Stimulated activated CD4-positive, alpha-beta T cell treated with anti-CD3 and anti-CD28 coated beads, Interleukin-12 subunit alpha, Interleukin-12 subunit beta, amount 100 ng/mL, for 24 hours (primary cell): ENCODE measurements at places on chromosomes 3 and 15.

DNA sequence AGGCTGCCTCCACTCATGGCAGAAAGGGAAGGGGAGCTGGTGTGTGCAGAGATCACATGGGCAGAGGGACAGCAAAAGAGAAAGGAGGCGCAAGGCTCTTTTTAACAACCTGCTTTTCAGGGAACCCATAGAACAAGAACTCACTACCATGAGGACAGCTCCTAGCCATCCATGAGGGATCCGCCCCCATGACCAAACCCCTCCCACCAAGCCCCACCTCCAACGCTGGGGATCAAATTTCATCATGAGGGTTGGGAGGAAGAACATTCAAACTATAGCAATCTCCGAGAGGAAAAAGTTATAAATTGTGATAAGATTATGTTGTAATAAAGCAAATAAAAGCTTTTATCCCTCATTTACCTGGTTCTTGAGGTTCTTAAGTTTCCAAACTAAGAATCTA is 84.7 kb upstream of the LMCD1 start:
- no peak for DNase-seq

DNA sequence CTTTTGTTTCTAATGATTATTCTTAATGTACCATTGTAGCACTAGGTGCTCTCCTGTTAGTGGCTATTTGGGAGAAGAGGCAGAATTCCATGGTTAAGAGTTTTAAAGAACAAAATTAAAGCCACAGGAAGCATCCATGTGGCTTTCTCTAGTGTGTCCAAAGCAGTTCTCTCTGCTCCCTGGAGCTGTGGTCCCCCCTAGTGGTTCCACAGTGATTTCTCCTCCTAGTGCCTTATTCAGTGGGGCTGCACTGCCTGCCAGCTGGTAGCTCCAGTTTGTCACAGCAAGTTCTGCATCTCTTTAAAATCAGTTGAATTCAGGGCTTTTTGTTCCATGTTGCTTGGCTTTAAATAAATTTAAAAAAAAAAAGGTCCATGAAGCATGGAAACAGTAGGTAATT is 39.6 kb upstream of the FAM98B start:
- no peak for DNase-seq

GRCh38 chr15:46607077-46607476 is 972.2 kb downstream of the SQOR start:
- no peak for DNase-seq

DNA sequence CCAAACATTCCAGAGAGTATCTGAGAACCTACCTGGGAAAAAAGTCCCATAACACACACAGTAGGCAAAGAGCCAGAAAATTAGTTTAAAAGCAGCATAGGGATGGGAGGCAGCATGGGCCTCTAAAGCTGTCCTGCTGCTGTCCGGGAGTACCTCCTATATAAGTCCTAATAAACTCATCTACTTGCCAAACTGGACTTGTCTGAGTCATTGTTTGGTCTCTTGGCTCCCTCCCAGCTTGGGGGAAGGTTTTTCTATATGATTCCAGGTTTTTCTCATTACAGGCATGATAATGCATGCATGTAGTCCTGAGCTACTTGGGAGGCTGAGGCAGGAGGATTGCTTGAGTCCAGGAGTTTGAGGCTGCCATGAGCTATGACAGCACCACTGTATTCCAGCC is 17.5 kb upstream of the HACD2 start:
- no peak for DNase-seq

DNA sequence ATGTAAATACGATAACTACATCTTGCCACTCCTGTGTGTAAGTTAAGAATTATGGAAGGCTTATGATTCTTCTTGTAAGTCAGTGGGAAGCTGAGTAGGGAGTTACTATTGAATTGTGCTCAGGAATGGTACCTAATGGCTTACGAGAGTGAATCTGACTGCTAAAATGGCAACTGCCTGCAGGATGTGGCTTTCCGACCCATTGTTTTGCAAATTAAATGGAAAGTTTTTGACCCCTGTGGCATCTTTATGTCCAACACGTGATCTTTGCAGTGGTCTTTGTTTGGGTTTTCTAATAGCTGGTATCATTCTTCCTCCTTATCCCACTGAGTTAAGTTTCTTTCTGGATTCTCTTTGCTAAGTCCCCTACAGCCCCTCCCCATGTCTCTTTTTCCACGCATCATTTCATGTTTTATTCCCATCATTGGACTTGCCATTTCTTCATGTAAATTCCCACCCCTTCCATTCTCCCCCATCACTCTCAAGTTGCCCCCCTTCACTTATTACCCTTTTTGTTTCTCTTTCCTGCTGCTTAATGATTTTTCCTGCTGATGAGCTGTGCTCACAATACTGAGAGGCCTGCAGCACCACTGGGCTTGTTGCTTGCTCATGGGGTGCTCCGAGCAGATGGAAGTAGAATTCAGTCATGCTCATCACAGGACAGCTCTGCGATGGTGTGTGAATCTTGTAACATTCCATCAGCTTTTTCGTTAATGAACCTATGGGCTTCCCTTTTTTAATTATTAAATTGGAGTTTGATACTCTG is 428.2 kb upstream of the IL12A start:
- DNase-seq: no peak

- DNase-seq: no peak
Observed at GRCh38 chr15:91852741-91853510, 582 bp upstream of the SLCO3A1 start.

DNA sequence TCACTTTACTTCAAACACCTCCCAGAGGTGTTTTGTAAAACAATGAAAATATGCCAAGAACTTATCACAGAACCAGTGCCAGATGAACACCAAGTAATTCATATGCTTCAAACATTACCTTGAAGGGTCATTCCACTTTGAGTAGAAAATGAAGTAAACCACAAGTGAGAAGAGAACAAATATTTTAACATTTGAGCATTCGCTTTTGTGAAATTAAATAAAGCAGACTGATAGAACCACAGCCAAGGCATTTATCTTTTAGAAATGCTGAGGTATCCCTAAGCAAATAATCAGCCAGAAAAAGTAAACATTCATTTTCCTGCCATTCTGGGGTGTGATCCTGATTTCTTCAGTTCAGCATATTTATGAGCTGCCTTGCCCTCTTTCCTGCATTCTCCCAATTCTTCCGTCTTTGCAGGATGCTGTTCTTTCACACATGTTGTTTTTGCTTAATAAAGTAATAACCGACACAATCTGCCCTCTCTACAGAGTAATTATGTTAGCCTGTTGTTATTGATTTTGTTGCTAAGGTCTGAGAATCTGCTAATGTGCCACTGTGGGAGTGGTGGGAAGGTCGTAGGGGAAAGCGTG is 235.6 kb upstream of the TGFBR2 start:
- DNase-seq: no peak

- no peak for DNase-seq
Observed at GRCh38 chr3:183688874-183689273, 8.7 kb upstream of the YEATS2 start.

DNA sequence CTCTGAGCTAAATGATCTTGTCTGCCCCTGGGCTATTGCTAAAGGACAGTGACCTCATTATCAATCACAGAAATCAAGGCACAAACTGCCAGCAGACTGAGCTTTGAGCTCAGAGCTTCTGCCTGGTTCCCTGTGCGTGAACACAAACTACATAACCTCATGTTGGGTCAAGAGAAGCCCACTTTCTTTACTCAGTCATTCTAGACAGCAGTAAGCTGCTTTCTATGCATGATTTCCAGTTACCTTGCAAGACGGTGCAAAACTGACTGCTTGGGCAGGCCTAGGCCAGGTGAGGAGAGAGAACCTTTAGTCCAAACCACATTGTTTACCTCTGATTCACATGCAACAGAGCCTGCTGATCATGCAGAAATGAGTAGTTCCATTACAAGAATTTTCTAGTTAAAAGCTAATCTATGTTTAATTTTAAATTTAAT is 75.1 kb downstream of the ARRDC4 start:
- DNase-seq: no peak

- no peak for DNase-seq
Observed at GRCh38 chr3:197025736-197026480, 3.7 kb downstream of the MELTF start.

DNA sequence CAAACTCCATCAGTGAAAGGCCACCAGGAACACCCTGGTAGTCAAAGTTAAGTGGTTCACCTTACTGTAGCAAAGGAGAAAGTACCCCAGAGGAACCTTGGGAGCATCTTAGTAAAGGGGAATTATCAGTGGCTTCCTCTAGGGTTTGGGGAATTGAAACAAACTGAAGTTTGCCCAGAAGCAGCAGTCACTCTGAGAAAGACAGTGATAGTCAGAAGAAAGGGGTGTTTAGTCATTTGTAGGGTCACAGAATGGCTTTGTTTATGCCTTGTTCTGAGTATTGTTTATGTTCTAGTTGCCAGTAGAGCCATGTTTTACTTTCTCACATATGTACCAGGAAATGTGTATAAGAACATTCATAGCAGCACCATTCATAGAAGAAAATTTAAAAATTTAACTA is 93.8 kb downstream of the FHIT start:
- DNase-seq: no peak
